ENCODE measurements at places on chromosomes 2 and 18. TPM values are rescaled to one million over a fixed set of nuclear protein-coding genes. Genes with fewer than 3 reads are reported as not detected.
A peak's percentile ranks its signal among the peaks of the same experiment; 100 is the strongest.

DNA sequence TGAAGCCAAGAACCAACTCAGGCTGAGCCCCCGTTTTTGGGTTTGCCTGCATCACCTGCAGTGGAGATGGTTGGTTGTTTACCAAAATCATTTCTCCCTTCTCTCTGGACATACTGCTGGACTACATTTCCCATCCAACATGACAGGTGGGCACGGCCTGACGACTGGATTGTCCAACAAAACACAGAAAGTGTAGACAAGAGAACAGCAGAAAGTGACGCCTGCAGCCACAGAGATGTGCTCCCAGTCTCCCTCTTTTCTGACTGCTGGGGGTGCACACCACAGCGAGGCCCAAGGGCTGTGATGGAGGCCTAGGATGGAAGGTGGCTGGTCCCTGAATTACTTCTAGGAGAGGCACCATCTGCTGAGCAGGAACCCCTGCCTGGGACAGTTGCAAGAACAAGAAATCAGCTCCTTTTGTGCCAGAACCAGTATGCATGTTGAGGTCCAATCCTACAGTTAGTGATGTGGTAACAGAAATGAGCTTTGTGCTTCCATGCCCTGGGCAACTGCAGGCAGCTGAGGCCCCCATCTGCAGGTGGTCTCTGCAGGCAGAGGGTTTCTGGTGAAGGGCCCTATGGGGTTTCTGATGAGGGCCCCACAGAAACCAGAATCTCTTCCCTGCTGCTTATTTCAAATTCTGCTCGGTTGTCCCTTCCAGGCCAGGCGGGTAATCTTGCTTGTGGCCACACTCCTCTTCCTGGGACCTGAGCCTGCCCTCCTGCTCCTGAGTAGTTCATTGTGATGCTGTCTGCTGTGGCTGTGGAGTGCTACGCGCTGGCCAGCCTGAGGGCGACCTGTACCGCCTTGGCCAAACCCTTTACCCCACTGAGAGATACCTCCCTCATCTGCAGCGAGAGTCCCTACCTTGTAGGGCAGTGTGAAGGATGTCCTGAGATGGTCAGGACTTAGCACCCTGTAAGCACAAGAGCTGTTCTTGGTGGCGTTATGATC, 168.3 kb downstream of the ASB1 start:
- DNase-seq, result no peak

- DNase-seq, result no peak
These were observed 11.1 kb downstream of the SMYD1 start for GRCh38 chr2:88078643-88079172.

- no peak for DNase-seq
These were observed 16.4 kb upstream of the FBLN7 start for GRCh38 chr2:112121682-112122254.

- DNase-seq, result no peak
These were observed 590.2 kb downstream of the ARHGAP15 start for GRCh38 chr2:143719406-143719805.

GRCh38 chr2:168216351-168217005, 30.9 kb downstream of the STK39 start:
- no peak for DNase-seq

DNA sequence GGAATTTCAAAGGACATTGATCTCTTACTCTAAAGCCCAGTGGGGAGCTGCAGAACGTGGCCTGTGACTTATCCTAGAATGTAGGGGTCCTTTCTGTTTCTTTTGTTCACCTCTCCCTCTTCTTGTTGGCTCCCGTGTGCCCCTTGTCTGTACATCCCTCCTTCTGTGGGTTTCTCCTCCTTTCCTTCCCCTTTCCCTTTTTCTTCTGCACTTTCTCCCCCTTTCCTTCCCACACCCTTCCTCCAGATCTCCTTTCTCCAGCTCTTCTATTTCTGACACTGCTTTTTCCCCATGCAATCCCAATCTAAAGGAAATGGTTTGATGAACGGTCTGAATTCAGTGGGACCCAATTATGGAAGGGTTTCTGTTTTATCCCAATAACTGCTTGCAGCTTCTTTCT, 35.5 kb upstream of the MAPRE3 start:
- DNase-seq, result no peak

DNA sequence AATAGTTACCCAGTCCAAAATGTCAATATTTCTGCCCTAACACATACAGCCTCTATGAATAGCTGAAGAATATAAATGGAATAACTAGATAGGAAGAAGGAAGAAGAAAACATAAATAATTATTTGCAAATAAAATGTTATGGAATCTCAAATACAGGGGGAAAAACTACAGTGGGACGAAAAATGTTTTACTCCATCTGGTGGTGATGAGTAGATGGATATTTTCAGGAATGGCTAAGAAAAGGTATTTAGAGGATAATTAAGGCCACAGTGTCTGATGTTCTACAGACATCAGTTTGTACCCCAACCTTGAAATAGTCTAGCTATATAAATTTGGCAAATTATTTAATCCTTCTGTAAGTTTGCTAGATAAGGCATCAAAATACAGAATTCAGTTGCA, 178.1 kb upstream of the FSHR start:
- DNase-seq, result no peak

GRCh38 chr2:238155761-238156694, 2.7 kb upstream of the ERFE start:
- DNase-seq, result no peak

GRCh38 chr2:71658771-71659170, 205.4 kb downstream of the DYSF start:
- DNase-seq, result no peak

- DNase-seq, result no peak
These were observed 34.4 kb upstream of the KLF7 start for GRCh38 chr2:207200136-207200535.

DNA sequence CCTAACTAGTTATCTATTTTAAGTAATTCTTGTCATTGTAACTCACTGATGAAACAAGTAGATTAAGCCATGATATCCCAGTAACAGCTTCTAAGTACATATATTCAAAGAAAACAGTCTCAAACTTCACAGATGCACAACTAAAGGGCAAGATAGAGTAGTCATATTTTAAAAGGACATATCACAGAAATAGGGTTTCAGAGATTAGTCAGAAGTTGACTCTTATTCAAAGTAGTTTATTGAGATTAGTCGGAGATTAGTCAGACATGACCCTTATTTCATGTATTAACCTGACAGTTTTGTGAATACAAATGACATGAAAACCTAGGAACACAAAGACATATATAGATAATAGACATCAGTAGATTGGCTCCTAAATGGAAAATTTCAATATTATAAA, 15.9 kb upstream of the CHAC2 start:
- no peak for DNase-seq

DNA sequence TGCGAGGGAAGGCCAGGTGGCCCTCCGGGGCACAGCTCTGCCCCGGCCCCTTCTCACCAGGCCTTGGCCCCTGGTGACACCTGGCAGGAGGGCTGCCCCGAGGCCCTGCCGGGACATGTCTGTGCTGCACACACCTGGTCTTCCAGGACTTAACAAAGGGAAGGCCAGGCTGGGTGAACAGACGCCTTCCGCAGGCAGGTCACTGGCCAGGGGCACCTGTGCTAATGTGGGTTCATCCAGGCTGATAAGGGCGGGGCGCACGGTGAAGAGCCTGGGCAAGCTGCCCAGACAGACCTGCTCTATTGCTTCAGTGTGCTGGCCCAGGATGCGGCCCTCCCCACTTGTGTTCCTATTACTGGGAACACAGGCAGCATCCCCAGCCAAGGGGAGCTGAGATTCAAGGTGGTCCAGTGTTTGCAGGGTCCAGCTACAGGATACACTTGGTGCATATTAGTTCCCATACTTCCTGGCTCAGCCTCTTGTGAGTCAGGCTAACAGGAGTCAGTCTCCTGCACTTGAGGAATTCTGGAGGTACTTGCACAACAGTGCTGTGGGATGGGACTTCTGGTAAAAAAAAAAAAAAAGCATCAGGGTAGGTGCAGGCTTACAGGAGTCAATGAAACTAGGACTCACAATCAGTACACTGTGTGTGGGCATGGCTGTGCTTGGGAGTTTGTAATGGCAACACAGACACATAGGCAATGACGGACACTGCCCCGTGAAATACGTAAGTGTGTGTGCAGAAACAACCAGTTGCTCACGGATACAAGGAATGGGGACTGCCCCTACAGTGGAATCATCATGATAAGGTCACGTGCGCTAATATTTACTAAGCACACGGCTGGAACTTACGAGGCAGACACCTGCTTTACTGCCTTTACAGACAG, 261.4 kb downstream of the TWIST2 start:
- no peak for DNase-seq

DNA sequence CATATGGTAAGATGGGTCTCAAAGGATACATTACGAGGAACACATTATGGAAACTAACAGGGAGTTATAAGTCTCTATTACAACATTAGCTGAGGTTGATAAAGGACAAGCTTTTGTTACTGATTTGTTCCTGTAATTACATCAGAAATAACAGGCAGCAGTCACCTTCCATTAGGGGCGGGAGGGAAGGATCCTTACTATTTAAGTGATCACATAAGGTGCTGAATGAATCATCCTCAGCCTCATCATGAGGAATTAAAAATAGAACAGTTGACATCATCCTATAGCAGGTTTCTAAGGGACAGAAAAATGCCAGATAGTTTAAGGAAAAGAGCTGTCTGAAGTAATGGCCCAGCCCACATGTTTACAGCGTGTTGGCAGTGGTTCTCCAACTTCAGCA, 86.9 kb upstream of the MGAT5 start:
- DNase-seq, result no peak

DNA sequence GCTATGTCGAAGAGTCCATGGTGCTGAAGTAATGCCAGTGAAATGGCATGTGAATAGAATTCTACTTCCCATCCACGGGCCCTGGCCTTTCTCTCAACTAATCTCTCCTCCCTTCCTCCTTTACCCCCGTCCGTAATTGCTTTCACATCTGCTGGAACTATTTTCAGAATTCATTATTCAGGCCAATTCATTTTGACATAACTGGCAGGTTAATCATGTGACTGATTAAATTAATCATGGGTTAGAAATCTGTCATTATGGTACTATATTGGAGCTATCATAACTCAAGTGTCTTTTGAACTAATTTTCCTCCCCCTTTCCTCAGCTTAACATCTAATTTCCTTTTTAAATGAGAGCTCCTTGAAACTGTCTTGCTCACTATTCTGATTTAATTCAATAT, 66.9 kb downstream of the ZDBF2 start:
- no peak for DNase-seq

DNA sequence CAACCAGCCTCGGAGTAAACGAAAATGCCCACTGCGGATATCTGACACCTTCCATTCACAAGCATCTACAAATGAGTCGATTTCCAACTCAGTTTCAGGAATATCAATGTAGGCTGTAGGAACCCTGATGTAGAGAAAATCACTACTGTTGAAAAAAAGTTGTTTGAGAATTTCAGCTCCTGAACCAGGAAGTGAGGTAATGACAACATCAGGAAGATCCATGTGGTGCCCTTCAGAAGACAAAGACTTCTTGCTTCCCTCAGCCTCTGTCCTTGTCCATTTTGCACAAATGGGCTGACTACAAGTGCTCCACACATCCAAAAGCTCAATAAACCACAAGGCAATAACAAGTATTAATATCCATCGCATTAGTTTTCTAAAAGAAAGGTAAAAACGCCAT, 4.7 kb downstream of the DSEL start:
- DNase-seq, result no peak

- no peak for DNase-seq
These were observed 5.7 kb upstream of the TET3 start for GRCh38 chr2:73979021-73979420.

GRCh38 chr2:237503201-237503600, 16.1 kb downstream of the MLPH start:
- no peak for DNase-seq

DNA sequence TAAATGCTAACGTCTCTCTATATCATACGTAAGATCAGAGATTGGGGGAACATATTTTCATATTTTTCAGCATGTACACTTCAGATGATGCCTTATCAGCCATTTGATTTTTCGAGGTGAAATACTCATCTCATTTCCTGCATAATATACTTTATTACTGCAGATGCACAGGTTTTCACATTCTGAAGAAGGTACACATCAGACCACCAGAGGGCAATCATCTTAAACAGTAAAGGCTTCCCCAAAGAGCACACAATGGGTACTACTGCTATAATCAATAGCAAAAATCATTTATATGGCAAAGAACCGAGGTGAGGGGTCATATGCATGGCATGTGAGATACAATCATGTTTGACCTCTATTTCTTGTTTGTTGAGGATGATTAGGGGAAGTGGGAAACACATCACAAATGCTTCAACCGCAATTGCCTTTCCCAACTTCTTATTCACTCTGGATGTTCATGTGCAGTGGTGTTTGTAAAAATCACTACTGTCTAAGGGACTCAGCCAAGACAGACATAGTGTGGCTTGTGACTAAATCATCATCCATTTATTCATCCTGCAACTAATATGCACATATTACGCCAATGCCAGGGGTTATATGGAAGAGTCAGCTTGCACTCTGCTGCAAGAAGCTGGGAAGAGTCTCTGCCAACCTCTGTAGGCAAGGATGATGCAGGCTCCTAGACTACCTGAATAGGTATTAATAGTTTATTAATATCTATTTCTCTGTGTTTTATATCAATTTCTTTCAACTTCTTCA, 118.7 kb downstream of the EPB41L3 start:
- DNase-seq, result peak; percentile 14

GRCh38 chr2:105315314-105315713, 14.2 kb downstream of the TGFBRAP1 start:
- DNase-seq, result no peak

DNA sequence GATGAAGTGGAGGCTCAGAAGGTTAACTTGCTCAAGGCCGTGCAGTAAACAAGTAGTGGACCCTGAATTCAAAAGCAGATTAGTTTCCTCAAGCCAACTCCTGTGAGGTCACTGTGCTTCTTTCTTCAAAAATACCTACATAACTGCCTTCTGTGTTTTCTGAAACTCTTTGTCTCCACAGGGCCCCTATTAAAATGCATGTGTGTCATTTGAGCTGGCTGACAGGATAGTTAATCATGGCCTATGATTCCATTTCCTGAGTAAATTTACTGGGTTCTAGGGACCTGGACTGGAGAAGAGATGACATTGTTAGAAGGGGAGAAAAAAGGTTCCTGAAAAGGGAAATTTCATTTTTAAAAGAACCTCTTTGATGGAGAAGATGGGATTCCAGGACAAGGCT, 12.9 kb upstream of the DTNA start:
- no peak for DNase-seq

- peak; percentile 56 for DNase-seq
These were observed at the start of gene FSIP2 for GRCh38 chr2:185738679-185739472. Gene FSIP2 (plus strand): TSS chr2:185738804. CDS start chr2:185738895, 91 bp downstream.

GRCh38 chr18:21314724-21315123, 72.7 kb downstream of the GREB1L start:
- DNase-seq, result no peak

Gene SCN7A
- total RNA-seq, result 0.34 TPM

Gene CYP1B1
- total RNA-seq, result 8.1 TPM

Gene FOXD4L1
- not detected for total RNA-seq

Gene REG3A
- total RNA-seq, result not detected

Gene EFEMP1
- 35.8 TPM for total RNA-seq

Gene ERMN
- not detected for total RNA-seq

Gene COL6A3
- total RNA-seq, result 81.9 TPM

Gene CRYBA2
- total RNA-seq, result not detected

Gene FLACC1
- 0.14 TPM for total RNA-seq

Gene FASTKD2
- total RNA-seq, result 35.8 TPM

Measured in kidney epithelial cell (primary cell).